Naive thymus-derived CD8-positive, alpha-beta T cell (primary cell): ENCODE measurements at places on chromosomes 11 and 22. TPM values are rescaled to one million over a fixed set of nuclear protein-coding genes. Genes with fewer than 3 reads are reported as not detected.

DNA sequence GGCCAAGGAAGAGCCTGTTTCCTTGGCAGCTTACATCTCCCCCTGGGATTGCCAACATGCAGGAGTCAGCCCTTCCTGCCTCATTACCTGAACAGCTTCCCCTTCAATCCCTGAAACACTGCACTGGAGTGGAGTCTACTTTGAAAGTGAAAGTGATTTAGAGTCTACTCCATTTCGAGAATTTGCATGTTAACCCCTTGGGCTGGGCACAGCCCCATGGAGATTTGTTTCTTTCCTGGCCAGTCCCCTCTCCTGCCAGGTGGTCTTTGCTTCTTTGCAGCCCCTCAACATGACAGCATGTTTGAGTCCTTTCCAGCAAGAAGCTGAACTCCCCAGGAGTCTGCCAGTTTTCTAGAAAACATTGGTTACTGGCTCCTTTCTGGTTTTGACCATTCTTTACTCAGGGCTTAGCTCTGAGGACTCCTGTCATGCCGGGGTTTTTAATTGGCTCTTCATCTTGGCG is 59.9 kb downstream of the TRAF6 start:
- H3K4me3 ChIP-seq: peak overlapping the region; percentile 77
- no peak for DNase-seq
- H3K4me1 ChIP-seq: peaks cover 39% of the 10 kb centered on the region
- peaks cover 5% of the 10 kb centered on the region for H3K27me3 ChIP-seq

DNA sequence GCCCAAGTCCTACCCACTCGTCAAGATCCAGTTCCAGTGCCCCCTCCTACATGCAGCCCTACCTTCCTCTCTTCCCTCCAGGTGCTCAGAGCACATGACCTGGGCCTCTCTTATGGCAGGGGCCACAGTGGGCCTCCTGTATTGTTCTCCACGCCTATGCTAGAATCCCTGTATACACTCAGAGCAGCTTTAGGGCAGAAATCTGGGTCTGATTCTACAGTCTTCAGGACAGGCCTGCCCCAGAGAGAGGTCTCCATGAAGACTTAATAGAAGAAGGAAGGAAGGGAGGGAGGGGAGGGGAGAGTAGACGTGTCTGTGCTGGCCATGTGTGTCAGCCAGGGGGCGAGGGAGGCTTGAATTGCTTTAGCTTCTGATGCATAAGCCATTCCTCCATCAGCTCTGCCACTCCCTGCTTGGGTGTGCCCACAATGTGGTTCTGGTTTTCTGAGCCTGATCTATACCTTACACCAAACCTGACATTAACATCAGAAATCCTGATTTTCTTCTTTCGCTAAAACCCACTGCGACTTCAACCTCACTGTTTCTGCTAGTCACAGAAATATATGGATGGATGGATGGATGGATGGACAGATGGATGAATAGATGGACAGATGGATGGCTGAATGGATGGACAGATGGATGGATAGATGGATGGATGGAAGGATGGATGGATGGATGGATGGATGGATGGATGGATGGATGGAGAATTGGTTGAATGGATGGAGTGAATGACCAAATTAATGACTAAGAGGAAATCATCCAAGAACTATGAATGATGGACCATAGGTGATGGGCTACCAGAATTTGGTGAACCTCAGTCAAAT is 56.6 kb upstream of the PRDM11 start:
- no peak overlapping the region for H3K4me3 ChIP-seq
- no peak for DNase-seq
- no peaks in the 10 kb centered on the region for H3K27me3 ChIP-seq

GRCh38 chr11:2929950-2930703 is 907 bp upstream of the PHLDA2 start:
- H3K4me3 ChIP-seq: peak overlapping the region; percentile 66
- H3K27me3 ChIP-seq: peaks cover 7% of the 10 kb centered on the region
- no peaks in the 10 kb centered on the region for H3K36me3 ChIP-seq
- peak; percentile 41 for DNase-seq
- peaks cover 24% of the 10 kb centered on the region for H3K4me1 ChIP-seq

DNA sequence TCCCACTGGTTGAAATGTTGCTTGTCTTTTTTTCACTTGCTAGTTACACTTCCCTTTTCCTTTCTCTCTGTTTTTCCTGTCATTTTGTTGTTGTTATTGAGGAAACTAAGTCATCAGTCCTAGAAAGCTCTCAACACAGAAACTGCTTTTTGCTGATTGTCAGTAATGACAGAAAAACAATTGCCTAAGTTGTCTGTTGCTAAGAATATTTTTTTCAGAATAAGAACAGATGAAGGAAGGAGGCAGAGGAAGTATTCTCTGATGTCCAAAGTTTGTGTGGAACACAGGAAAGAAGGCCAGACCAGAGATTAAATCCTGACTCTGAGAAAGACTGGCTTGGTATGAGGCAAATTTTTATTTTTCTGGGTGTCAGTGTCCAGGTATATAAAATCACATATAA is 163.3 kb downstream of the CASP12 start:
- no peak overlapping the region for H3K27ac ChIP-seq
- no peaks in the 10 kb centered on the region for H3K27me3 ChIP-seq
- no peaks in the 10 kb centered on the region for H3K36me3 ChIP-seq
- no peak overlapping the region for H3K4me3 ChIP-seq
- peaks cover 8% of the 10 kb centered on the region for H3K4me1 ChIP-seq

IGSF9B gene
- polyA plus RNA-seq: 0.81 TPM

APLNR gene
- polyA plus RNA-seq: not detected

SMIM35 gene
- polyA plus RNA-seq: 0.15 TPM

RAG2 gene
- not detected for polyA plus RNA-seq
